ENCODE measurements at places on chromosomes 5 and 9.

DNA sequence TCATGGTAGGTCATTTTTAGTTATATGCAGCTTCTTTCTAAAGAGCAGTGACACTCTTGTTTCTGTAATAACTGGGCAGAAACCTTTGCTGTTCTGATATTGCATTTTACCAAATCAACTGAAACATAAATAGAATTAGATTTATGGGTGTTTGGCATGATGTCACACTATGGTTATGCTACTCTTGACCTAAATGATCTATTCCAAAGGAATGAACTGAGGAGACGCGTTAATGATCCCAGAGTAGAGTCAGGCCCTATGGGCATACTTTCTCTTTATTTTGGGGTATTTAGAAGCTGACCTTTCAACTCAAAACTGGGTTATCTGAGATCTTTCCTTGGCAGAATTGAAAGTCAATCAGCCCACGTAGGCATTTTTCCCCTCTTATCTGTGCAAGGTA lies 146.8 kb upstream of the ADAMTSL1 start:
- DNase-seq = no peak

DNA sequence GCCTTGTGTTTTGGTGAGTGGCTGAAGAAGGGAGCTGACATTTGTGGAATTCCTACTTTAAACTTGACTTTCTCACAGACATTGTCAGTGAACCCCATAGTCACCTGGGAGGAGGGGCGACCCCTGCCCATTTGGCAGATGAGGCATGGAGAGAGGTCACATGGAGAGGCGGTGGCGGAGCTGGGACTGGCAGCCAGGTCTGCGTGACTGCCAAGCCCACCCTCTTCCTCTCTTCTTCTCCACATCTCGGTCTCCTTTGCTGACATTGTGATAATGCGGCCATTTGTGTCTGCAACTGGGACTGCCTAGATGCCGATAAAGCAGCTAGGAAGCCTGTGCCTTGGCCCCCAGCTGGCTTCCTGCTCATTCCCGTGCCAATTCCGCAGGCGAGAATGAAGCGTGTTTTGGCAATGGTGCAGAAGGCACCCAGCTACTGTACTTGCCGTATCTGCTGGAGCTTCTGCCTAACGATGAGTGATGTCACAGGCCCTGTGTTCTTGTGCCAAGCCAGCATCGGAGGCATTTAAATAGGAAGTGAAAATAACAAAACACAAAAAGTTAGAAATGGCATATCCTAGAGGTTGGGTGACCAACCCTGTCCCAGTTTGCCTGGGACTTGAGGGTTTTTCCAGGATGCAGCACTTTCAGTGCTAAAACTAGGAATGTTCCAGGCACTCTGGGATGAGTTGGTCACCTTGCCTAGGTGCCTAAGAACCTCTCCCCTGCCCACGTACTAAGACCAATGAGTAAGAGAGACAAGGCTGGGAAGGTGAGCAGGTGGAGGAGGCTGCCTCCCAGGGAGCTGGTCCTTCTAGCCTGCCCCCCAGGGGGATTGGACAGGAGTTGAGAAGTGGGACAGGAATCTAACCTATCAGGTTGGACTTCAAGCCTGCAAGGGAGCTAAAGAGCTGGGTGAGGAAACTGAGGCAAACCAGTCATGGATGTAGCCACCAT lies 23.6 kb downstream of the OLFML2A start:
- peak; percentile 45 for DNase-seq

GRCh38 chr9:119761812-119762211 lies 392.6 kb upstream of the BRINP1 start:
- no peak for DNase-seq

DNA sequence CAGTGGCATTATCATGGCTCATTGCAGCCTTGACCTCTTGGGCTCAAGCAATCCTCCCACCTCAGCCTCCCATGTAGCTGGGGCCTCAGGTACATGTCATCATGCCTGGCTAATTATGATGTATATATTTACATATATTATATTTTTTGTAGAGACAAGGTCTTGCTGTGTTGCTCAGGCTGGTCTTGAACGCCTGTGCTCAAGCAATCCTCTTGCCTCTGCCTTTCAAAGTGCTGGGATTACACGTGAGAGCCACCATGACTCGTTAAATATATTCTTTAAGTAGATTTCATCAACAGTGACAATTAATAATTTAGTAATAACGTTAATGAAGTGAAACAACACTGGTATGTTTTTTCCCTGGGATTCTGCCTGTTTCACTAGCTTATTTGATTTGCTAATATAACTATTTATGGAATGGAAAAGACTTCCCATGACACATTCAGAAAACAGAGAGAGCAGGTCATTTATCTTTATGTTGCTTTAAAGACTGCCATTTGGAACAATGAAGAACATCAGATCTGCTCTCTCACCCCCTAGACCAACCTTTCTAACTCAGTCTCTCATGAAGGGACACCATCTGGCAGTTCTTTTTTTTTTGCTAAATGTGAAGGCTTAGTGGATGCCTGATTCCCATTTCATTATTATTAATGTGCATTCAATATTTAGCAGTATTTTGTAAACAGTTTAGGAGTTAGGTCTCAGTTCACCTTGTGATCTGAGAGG lies 295.6 kb downstream of the KIF4B start:
- no peak for DNase-seq

DNA sequence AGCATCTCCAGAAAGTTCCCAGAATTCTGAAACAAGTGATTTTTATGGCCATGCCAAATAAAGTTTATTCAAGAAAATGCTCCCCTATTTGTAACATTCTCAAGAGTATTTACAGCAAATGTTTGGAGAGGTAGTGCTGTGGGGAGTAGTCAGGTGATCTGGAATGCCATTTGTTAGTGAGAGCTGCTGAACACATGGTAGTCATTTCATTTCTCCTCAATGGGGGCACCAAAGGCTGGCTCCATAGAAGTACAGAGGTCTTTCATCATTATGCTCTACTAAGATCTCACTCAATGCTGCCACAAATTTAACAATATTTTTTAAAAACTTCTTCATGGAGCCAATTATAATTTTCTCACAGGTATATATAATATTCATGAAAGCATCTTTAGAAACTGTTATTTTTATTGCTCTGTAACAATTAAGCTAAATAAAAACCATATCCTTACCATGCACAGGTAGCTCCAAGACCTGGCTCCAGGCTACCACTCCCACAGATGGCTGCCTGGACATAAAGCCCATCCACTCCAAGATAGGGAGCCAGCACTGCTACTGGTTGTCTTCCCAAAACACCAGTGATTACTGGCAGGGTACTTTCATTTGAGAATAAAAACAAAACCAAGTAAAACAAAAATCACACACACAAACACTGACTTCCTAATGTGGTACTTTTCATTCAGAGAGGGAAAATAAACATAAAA lies 200.8 kb downstream of the PLK2 start:
- no peak for DNase-seq
